Activated naive CD8-positive, alpha-beta T cell treated with anti-CD3 and anti-CD28 coated beads for 36 hours (primary cell): ENCODE measurements at places on chromosomes 12 and 14. TPM values are rescaled to one million over a fixed set of nuclear protein-coding genes. Genes with fewer than 3 reads are reported as not detected.
A peak's percentile ranks its signal among the peaks of the same experiment; 100 is the strongest.

GRCh38 chr12:116978791-116979508 lies 68.2 kb downstream of the FBXW8 start:
- DNase-seq, result no peak

GRCh38 chr12:23025372-23026016 lies 400.5 kb downstream of the ETNK1 start:
- DNase-seq, result no peak

- peak; percentile 57 for DNase-seq
These were observed 1.8 kb downstream of the GLI1 start for GRCh38 chr12:57461276-57461916.

DNA sequence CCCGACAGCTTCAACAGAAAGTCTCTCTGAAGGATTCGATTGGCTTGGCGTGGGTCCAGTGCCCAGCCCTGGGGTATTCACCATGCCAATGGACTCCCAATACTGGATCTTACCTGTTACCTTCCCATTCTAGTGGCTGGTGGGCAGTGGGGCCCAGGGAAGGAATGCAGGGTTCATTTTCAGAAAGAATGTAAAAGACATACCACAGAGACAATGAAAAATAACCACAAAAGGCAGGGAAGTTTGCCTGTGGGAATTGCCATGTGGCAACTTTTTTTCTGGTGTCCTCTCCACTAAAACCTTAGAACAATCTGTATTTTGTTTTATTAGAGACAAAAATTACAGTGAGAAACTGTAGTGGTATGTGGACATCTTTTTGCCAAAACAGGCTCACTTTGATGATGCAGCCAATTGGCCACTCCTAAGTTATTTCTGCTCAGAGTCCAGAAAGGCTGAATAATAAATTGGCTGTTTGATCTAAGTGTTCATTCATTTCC lies 55.2 kb downstream of the PTGER2 start:
- DNase-seq, result no peak

DNA sequence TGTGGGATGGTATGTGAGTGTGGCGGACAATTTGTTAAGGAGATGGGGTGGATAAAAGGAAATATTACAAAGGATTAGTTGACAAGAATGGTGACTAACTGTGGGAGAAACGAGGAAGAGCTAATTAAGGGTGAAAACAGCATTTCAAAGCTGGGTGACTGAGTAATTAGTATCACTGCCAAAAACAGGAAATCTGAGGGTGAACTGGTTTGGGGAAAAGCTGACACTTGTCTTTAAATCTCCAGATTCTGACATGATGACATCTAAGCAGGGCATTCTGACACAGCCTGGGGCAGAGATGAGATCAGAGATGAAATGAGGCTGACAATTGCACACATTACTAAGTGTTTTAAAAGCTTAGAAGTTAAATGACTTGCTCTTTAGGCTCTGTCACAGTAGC lies 42.4 kb upstream of the CCDC175 start:
- no peak for DNase-seq

DNA sequence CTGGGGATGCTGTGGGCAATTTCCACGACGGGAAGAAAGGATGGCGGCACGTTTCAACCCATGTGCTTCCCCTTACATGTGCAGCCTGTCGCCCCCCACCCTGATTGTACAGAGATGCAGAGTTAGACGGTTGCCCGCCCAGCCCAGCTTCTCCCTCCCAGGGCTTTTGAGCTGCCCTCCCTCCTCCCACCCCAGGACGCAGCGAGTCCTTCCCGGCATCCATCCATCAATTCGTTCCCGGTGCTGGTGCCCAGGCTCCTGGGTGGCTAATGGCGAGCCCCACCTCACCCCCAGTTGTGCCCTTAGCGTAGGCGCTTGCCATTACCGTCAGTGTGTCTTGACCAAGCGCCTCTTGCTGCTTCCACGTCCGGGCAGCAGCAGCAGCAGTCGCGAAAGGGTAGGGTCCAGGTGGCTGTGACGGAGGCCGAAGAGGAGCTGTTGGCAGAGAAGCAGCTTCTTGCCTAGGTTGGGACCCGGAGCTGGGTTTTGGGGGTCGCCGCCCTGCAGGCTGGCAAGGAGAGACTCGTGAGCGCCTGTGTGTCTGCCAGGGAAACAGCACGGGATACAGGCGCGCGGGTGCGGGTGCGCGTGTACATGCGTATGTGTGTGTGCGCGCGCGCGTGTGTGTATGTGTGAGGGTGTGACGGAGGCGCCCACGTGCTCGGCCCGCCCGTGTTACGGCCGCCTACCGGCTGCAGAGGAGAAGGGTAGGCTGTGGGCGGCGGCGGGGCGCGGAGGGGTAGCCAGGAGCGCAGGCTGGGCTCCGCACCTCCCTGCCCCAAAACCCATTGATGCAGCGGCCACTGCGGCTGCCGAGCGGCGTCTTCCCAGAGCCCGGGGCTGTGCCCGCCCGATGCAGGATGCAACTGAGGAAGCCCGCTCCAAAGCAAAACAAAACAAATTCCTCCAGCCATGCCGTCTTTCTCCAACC lies at the start of gene SLC6A15:
Gene SLC6A15, minus strand, starts transcription at position 602 of the 931 bp plus-strand sequence. CDS start 20,679 bp downstream, outside the sequence.
- DNase-seq, result peak; percentile 42

DNA sequence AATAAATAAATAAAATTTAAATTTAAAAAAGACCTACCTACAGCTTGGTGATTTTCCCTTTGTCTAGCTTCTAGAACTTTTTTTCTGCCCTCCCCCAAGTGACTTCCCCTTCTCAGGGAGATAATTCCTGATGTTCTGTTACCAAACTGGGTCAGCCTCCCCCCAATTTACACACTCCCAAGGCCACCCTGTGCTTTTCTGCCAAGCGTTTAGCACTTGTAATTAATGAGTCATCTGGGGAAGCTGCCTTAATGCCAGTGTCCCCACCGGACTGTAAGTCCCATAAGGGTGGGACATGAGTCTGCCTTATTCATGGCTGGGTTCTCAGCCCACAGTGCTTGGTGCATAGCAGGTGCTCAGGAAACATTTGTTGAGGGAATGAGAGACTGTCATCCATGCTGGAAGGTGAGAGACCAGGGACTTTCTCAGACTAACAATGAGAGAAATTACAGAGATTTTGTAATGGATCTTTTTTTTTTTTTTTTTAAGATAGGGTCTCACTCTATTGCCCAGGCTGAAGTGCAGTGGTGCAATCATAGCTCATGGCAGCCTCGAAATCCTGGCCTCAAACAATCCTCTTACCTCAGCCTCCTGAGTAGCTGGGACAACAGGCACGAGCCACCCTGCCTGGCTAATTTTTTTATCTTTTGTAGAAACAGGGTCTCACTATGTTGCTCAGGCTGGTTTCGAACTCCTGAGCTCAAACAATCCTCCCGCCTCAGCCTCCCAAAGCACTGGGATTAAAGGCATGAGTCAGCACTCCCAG lies 106.8 kb downstream of the PHETA1 start:
- no peak for DNase-seq

- no peak for DNase-seq
These were observed 78.2 kb downstream of the HMGA2 start for GRCh38 chr12:65902500-65902899.

GRCh38 chr14:93090826-93091555 lies 24.7 kb downstream of the ITPK1 start:
- no peak for DNase-seq

DNA sequence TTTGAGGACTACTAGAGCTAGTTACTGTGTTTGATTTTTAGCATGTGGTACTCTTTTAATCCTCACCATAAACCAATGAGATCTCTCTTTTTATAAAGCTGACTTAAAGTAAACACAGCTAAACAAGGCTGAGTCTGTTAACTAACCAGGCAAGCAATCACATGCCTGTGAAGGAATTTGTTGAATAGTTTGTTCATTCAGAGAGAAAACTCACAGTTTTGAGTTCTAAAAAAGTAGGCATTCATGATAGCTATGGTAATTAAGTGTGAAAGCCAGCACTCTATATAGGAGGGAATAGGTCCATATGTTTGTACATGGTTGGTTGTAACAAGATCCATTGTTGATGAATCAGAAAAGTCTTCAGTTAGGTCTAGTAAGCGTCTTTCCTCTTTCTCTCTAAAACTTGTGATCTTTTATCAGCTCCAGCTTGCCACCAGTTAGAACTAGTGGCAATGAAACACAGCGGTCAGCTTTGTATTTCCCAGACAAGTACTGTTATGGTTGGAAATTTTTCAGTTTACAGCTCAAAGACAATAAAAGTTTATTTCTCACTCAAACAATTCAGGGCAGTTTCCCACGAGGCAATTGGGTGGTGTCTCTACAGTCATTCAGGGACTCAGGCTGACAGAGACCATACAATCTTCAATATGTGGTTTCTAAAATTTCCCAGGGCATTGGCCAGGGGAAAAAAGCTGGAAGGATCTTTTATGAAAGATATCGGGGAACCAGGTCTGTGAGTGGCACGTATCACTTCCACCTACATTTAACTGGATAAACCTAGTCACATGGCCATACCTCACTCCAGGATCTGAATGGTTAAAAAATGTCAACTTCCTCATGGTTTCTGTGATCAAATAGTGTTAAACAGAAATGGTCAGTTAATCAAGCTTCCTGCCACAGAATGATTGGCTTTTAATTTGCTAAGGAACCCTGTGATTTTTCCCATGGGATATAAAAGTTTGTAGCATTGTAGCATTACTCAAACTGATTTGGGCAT lies 203.1 kb downstream of the KIF21A start:
- no peak for DNase-seq

DNA sequence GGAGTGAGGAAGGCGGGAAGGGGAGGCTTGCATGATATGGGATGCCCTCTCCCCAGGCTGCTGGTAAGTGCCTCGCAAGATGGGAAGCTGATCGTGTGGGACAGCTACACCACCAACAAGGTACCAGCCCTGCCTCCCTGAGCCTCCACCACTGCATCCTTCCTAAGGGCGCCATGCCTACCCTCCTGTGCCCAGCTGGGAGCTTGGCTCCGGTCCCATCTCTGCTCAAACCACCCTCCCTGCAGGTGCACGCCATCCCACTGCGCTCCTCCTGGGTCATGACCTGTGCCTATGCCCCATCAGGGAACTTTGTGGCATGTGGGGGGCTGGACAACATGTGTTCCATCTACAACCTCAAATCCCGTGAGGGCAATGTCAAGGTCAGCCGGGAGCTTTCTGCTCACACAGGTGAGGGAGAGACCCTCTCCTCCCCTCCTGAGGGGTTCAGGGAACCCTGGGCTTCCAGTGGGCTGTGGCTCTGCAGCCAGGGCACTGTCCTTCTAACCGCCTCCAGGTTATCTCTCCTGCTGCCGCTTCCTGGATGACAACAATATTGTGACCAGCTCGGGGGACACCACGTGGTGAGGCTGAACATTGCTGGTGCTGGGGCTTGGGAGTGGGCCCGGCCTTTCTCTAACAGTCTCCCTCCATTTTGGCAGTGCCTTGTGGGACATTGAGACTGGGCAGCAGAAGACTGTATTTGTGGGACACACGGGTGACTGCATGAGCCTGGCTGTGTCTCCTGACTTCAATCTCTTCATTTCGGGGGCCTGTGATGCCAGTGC lies 2.6 kb downstream of the GNB3 start:
- DNase-seq, result no peak

DNA sequence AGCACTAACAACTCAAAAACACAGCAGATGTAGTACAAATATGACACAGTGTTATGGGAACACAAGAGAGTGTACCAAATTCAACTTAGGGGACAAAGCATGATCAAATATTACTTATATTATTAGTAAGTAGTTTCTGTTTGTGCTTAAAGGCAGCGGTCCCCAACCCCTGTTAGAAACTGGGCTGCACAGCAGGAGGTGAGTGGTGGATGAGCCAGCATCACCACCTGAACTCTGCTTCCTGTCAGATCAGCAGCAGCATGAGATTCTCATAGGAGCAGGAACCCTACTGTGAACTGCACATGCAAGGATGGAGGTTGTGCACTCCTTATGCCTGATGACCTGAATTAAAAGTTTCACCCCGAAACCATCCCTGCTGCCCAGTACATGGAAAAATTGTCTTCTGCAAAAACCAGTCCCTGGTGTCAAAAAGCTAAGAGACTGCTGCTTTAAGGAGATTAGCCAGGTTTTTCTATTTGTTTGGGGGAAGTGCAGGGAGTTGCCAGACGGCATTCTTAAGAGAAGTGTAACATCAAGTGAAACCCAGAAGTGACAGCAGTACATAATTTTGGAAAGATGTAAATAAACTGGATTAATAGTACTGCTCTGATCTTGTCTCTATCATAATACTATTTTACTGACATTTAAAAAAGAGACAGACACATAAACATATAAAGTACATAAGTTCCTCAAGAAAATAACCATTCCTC lies 26.7 kb downstream of the GTF2A1 start:
- no peak for DNase-seq

GRCh38 chr12:40232602-40233001 lies 7.8 kb downstream of the LRRK2 start:
- DNase-seq, result no peak

DNA sequence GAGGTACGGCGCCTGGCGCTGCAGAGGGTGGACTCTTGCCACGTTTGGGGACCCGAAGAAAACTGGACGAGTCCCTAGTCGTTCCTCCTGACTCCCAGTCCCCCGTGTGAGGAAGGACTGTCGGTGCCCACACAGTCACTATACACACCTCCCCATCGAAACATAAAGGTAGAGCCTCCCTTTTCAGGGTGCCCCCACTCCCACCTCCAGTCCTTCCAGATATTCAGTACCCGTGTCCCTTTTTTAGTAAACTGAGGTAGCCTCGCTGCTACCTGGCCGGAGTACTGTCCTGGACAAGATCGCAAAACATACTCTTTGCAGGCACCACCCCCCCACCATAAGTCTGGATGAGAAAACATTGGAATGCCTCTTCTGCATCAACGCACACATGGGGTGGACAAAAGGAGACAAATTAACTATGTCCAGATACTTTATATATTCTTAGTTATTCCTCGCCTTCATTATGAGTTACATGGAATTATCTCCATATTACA lies 610 bp upstream of the KMT2D start:
- no peak for DNase-seq

DNA sequence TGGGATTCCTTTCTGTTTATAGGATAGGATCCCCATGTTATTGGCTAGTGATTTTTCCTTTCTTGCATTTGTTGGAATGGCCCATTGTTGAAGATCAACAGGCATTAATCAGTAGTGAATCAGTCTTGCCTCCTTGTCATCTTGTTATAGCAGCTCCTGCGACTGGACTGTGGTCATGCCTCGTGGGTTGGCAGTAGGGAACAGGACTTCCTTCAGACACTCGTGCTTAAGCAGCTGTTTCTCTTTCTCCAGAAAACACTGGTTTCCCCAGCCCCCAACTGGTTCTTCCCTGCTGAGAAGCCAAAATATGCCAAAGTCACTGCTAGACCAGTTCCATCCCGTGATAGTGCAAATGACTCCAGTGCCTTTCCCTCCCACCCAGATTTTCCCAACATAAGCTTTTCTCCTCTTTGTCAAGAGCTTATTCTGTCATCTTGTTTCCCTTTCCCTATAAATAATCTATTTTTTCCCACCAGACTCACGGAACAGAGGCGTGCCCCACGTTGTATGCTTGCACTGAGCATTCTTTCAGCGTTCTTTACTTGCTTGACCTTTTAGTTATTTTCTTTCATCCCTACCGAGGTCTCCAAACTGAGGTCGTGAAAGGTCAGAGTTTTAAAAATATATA lies 83.5 kb downstream of the SAMD4A start:
- no peak for DNase-seq

Gene CKAP4
- total RNA-seq, result 23.7 TPM

Gene ACOT6
- total RNA-seq, result not detected

Gene AMN1
- total RNA-seq, result 2.7 TPM

Gene MGAT4C
- total RNA-seq, result not detected

Gene KRT79
- 0.95 TPM for total RNA-seq

Gene GRIP1
- 3.4 TPM for total RNA-seq

Gene ZDHHC22
- total RNA-seq, result not detected
